AG09319 (cell line): ENCODE measurements at places on chromosomes 7 and 10.

DNA sequence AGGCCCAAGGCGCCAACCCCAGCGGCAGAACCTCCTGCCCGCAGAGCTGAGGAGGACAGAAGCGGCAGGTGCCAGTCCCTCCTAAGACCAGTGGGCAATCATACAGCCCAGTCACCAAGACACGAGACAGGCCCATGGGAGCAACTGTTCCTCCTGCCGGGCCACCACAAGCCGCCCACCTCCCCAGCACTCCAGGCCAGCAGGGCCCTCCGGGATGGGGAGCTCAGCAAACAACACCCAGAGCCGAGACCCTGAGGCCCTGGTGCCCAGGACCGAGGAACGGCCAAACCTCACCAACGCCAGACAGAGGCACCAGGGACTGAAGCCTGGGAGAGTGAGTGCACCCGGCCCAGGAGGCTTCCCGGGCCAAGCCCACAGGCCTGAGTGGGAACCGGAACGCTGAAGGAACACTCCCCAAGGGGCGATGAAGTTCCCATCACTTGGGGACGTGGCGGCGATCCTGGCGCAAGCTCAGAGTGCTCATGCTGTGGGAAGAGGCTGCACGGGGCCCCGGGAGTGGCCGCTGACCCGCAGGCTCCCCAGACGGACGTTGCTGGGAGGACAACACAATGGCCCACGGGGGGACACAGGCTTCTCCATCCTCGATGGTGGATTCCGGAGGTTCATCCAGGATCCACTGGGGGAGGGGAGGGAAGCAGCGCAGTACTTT, 35.1 kb downstream of the GPER1 start:
- DNase-seq = no peak

GRCh38 chr10:37854626-37855025, 2.8 kb downstream of the ZNF248 start:
- peak; percentile 60 for DNase-seq

GRCh38 chr7:74006451-74007241, 21.3 kb upstream of the ELN start:
- DNase-seq = no peak

DNA sequence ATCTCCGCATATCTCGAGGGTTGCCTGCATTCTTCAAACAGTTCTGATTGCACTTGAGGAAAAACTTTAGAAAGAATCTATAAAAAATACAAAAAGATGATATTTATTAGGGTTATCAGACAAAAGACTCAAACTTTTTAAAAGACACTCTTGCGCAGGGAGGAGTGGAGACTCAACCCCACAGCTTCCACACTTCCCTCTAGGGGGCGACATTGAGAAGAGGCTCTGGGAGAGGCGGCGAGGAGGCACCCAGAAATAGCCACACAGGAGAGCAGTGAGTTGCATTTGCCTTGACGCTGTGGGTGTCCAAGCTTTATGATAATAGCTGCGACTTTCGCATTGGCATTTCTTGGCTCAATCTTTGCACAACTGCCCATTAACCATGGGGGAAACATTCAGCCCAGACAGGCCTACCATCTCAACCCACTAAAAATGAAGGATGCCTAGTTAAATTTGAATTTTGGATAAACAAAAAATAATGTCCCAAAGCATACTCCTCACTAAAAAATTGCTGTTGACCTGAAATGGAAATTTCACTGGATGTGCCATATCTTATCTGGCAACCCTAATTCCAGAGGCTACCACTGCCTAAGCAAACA, 86.2 kb downstream of the EBF3 start:
- DNase-seq = no peak

GRCh38 chr10:44925811-44926750, 14.9 kb downstream of the TMEM72 start:
- DNase-seq = no peak

DNA sequence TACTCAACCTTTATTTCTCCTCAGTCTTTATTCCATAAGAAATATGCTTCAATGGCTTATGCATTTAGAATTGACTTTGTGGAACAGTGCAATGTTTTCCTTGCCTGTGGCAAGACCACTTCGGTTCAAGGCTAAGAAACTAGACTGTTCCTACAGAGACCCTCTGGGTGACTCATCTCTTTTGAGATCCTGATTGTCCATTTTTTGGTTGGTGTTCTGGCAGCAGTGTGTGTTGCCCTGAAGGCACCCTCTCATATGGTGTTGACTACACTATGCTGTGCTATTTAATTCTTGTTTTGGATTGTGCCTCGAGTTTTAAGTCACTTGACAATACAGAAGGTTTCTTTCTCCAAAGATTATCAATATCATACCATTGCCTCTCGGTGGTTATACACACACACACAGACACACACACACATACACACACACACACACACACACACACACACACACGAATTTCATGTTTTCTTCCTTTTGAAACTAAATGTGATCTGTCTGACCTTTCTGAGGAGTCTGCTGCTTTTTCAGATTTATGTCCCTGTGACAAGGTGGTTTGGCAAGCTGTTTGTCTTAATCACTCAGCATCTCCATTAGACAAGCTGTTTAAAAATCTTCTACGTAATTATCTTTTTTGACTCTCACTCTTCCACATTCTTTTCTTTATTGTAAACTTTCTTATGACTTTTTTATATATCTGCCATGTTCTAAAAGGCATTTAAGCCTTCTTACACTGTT, 187.2 kb downstream of the VTI1A start:
- no peak for DNase-seq

DNA sequence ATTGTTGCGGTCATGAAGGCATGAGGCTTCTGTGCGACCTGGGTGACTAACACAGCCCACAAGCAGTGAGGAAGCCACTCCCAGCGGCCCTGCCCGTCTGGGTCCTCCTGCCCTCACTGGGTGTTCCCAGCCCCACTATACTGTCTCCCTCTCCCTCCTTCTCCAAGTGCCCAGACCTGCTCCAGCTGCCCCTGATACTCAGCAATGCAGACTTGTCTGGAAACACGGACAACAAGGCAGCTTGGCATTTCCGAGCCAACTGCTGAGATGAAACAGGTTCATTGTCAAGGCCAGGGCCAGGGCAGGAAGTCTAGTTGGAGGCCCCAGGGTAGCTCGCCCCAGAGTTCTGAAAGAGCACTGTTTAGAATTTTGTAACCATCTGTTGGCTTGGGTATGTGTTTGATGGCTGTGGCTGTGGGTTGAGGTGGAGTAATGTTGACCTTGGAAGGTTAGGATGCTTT, 95.7 kb downstream of the RBM20 start:
- DNase-seq = no peak

GRCh38 chr10:26642896-26643653, 54.4 kb upstream of the PDSS1 start:
- DNase-seq = no peak

GRCh38 chr10:35501923-35502322, 103.2 kb upstream of the GJD4 start:
- no peak for DNase-seq

GRCh38 chr10:819326-819725, 112.2 kb downstream of the LARP4B start:
- DNase-seq = peak; percentile 18

- no peak for DNase-seq
Observed at GRCh38 chr10:75083972-75084833, 27.3 kb upstream of the SAMD8 start.

- DNase-seq = no peak
Observed at GRCh38 chr10:79898597-79899325, 50.1 kb downstream of the SFTPD start.

DNA sequence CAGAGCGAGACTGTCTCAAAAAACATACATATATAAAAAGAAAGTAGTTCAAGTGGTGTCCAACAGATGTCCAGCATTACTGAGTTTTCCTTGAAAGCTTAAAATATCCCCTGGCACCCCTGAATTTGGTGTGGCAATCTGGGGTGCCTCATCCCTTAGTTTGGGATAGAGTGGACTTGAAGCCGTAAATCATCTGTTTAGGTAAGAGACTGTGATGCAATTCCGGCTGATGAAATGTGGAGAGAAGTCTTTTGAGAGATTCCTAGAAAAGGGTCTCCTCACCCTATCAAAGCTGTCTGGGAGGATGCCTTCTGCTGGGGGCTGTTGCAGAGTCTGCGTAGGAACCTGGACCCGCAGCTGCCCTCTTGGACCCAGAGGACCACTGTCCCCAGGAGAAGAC, 408.0 kb downstream of the RPS24 start:
- no peak for DNase-seq

GRCh38 chr10:24493165-24493564, 230.5 kb downstream of the ARHGAP21 start:
- DNase-seq = no peak

GRCh38 chr10:128908099-128908498, 558.9 kb upstream of the MGMT start:
- no peak for DNase-seq

DNA sequence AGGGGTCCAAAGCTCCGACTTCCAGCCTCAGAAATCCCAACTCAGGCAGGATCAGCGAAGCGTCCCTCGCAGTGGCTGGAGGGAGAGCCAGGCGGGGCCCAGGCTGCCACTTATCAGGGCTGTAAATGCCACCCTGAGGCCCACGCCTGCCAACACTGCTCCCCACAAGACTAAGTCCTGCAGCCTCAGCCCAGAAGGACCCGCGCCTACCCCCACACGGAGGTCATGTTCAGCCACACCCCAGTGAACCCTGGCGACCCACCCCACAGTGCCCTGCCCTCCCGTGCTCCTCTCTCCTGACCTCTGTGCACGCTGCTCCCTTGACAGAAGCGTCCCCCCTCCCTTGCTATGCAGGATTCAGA, 3.2 kb downstream of the PSMG3 start:
- no peak for DNase-seq

- no peak for DNase-seq
Observed at GRCh38 chr7:74266191-74266963, 12.2 kb upstream of the RFC2 start.

DNA sequence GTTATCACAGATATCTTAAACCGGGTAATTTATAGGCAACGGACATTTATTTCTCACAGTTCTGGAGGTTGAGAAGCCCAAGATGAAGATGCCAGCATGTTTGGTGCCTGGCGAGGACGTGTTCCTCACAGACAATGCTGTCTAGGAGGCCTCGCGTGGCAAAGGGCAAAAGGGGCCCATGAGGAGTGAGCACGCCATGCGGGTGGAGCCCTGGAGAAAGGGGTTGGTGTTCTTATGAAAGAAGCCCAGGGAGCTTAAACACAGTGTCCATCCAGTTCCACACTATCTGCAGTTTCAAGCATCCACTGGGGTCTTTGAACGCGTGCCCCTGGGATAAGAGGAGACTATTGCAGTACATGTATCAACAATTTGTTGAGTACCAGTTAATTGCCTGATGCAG, 51.4 kb downstream of the CXCL12 start:
- DNase-seq = no peak

DNA sequence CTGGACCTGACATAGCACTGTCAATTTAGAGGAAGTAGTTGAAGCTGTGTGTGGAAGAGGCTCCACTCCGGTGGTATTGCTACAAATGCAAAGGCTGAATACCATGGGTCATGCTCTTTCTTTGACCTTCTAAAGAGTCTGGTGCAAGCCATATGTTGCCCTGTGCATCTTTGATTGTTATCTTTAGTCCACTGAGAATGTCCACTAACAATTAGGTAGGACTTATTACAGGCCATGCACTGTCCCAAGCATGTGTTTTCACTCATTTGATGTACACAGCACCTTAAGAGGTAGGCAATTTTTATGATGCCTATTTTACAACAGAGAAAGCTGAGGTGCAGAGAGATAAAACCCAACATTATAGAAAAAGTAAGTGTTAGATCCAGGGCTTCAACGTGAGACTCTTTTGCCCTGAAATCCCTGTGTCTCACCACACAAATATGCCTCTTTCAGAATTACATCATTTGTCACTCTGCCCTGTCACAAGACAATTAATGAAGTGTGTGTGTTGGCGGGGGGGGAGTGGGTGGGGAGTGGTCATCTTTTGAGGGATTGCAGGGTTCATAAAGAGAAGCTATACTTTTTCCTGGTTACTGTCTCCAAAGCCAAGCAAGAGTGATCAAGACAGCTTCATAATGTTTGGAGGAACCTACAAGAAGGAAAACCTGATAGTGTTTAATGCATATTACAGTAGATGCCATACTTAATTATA, 637.6 kb upstream of the IGFBP3 start:
- no peak for DNase-seq

GRCh38 chr7:158416283-158416933, 171.2 kb downstream of the PTPRN2 start:
- DNase-seq = no peak

- DNase-seq = peak; percentile 7
Observed at GRCh38 chr7:82729172-82730030, 285.8 kb upstream of the CACNA2D1 start.

DNA sequence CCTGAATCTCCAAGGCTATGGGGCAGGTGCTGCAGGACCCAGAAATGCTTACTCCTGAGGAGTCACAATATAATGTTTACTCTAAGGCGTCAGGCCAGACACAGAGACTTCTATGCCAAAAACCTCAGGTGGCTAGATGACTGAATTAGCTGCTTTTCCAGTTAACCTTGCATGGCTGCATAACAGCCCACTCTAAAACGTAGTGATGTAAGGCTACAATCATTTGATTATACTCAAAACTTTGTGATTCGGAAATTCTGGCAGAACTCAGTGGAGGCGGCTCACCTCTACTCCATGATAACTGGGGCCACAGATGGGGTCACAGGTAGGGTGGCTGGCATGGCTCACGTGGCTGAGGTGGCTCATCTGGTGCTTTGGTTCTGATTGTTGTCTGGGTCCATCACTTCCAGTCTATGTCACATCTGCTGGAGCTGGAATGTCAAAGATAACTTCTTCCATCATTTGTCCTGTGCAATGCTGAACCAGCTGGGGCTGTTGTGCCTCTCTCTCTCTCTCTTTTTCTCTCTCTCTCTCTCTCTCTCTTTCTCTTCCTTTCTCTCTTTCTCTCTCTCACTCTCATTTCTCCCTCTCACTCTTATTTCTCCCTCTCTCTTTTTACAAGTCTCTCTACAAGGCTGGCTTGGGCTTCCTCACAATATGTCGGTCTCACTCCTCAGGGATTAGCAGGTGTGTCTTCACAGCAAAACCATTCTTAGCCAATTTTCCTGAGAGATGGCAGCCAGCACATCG, 11.8 kb downstream of the TMEM72 start:
- DNase-seq = no peak

DNA sequence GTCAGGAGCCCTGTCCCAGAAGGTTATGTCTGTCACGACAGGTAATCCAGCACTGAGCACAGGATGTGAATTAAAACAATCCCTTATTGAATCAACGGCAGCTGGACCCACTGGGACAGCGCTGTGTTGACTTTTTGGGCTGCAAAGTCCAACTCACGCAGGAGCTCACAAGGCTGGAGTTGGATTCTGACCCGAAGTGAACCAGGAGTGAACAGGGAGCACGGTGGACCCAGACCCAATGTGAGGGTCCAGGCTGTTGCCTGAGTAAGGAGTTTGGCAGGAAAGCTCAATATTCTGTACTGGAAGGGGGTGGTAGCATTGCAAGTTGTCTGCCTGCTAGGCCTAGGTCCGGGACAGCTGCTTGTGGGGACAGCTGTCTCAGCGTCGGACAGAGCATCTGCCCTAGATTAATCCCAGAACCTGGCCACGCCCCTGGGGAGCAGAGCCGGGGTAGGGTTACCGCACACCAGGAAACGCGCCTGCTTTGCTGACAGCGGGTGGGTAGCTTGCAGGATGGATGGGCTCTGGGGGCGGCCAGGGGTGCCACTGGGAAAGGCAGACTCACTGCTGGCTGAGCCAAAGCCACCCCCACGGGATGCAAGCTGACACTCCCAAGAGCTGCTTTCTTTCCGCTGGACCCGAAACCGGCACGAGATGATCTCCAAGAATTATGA, 24.0 kb downstream of the COL26A1 start:
- peak; percentile 29 for DNase-seq

- DNase-seq = no peak
Observed at GRCh38 chr7:124460555-124460954, 305.0 kb downstream of the GPR37 start.
